Natural killer cell treated with Interleukin-12 subunit alpha and Interleukin-12 subunit beta and Interleukin-15 and Interleukin-18, amount 100 ng/mL, for 72 hours (primary cell): ENCODE measurements at places on chromosomes 13 and 19. TPM values are rescaled to one million over a fixed set of nuclear protein-coding genes. Genes with fewer than 3 reads are reported as not detected.

The RXFP2 gene
- not detected for total RNA-seq

The KLK4 gene
- not detected for total RNA-seq

The ZNF345 gene
- 6.1 TPM for total RNA-seq

The APOE gene
- total RNA-seq, result 1.6 TPM

DNA sequence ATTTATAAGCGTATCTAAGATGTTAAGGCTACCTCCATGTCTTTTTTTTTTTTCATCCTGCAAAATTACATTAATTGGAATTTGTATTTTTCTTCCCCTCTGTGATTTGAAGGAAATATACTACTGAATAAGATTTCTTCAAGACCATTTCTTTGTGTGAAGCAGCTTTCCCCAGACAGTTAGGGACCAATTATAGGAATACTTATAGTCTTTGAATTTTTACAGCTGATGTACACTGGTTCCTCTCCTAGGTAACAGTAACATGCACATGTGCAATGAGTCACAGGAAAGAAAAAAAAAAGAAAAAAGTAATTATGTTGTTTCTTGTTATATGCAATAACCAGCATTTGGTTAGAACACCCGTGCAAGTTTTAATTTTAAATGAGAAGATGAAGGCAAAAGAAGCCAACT, 82.0 kb downstream of the PCDH9 start:
- DNase-seq, result no peak
- H3K27me3 ChIP-seq, result no peaks in the 10 kb centered on the region
- H3K4me1 ChIP-seq, result no peaks in the 10 kb centered on the region
- no peak overlapping the region for H3K4me3 ChIP-seq
- no peak overlapping the region for H3K27ac ChIP-seq

The PRX gene
- total RNA-seq, result 0.48 TPM

GRCh38 chr19:37466798-37467607, at the start of gene ZNF569:
ZNF569 (minus strand) TSS chr19:37467444; CDS start chr19:37444921, 22,523 bp downstream.
- H3K4me3 ChIP-seq, result peak within 1 kb of the TSS; percentile 97
- H3K36me3 ChIP-seq, result peaks cover 27% of the 10 kb centered on the region
- DNase-seq, result peak; percentile 92
- peaks cover 28% of the 10 kb centered on the region for H3K4me1 ChIP-seq
- H3K27ac ChIP-seq, result peak within 1 kb of the TSS; percentile 91
- H3K27me3 ChIP-seq, result no peaks in the 10 kb centered on the region

The CEACAM8 gene
- total RNA-seq, result not detected

DNA sequence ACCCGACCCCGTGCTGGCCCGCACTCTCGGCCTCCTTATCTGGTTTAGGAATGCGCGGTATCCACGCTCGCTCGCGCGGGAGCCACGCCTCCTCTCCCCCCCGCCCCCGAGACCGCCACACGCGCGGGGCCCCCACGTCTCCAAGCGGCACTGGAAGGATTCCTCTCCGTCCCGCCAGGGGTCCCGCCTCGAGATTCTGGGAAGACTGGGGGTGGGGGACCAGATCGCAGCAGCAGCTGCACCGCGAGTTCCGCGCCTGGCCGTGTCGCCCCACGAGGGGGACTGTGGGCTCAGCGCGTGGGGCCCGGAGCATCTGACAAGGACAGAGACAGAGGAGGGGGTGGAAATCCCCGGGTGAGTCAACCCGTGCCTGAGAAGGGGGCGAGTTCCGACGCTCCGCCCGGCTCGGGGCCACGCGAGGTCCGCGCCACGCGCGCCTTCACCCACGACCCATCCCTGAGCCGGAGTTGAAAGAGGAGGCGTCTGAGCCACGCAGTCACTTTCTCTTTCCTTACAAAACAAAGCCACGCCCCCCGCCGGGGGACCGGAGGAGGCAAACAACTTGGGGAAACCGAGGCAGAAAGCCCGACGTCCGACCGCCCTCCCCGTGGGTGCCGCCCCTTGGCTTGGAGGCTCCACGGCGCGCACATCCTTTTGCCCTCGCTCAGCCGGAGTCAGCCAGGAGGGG, 814 bp downstream of the S1PR2 start:
- peak overlapping the region; percentile 83 for H3K4me3 ChIP-seq
- peak; percentile 73 for DNase-seq
- peaks cover 19% of the 10 kb centered on the region for H3K4me1 ChIP-seq
- peak overlapping the region; percentile 50 for H3K27ac ChIP-seq
- H3K36me3 ChIP-seq, result no peaks in the 10 kb centered on the region

GRCh38 chr19:17512574-17512939, 1.1 kb downstream of the PGLS start:
- peaks cover 9% of the 10 kb centered on the region for H3K36me3 ChIP-seq
- H3K4me1 ChIP-seq, result peaks cover 32% of the 10 kb centered on the region
- H3K27ac ChIP-seq, result peak overlapping the region; percentile 87
- H3K27me3 ChIP-seq, result no peaks in the 10 kb centered on the region

The PTBP1 gene
- total RNA-seq, result 619 TPM

DNA sequence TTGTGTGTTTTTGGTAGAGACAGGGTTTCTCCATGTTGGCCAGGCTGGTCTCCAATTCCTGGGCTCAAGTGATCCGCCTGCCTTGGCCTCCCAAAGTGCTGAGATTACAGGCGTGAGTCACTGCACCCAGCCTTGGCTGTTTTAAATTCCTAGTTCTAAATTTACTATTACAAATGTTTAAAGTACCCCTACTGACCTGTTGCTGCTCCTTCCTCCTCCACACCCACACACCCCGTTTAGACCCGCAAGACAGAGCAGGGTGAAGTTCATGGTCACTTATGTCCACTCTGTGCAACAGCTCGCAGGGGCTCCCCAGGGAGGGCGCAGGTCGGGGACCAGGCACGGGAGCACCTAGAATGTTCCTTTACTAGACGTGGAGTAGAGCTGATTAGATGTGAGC, 28.7 kb downstream of the TMEM161A start:
- DNase-seq, result no peak
- H3K4me3 ChIP-seq, result no peak overlapping the region
- no peaks in the 10 kb centered on the region for H3K36me3 ChIP-seq
- H3K27ac ChIP-seq, result no peak overlapping the region
- no peaks in the 10 kb centered on the region for H3K27me3 ChIP-seq

DNA sequence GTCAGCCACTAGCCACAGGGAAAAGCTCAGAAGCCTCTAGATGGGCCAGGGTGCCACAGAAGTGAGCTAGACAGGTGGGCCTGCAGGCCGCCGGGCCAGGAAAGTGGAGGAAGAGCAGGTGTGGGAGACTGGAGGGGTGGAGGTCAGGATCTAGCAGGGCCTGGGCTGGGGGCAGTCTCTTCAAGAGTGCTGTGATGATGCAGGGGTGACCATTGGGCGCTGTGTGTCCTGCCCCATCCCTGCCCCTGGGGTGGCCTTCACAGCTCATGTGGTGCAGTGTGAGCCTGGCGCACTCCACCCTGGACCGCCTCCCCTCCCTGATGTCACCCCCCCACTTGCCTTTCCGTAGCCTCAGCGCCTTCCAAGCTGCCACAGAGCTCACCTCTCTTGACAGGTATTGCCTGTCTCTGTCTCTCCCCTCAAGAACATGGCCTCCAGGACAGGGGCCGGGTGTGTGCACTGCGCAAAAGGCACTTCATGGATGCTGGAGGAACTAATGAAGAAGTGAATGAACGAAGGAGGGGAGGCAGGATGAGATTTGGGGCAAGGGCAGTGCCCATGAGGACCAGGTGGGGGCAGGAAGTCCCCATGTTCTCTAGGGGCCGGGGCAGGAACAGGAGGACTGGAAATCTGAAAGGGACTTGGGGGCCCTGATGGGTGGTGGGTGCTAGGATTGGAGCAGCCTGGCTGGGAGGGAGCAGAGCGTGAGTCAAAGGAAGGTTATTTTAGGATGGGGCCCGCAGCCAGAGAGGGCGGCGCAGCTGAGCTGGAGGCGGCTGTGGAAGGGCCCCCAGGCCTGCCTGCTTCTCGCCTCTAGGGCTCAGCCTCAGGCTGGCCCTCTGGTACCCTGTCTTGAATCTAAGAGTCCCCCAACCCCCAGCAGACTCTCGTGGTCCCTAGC, 6.6 kb downstream of the SSBP4 start:
- H3K36me3 ChIP-seq, result no peaks in the 10 kb centered on the region
- no peak for DNase-seq
- H3K4me1 ChIP-seq, result peaks cover 34% of the 10 kb centered on the region
- H3K27me3 ChIP-seq, result no peaks in the 10 kb centered on the region

GRCh38 chr13:42039946-42040729, 8.3 kb upstream of the DGKH start:
- peaks cover 6% of the 10 kb centered on the region for H3K36me3 ChIP-seq
- peaks cover 45% of the 10 kb centered on the region for H3K27me3 ChIP-seq
- peak overlapping the region; percentile 85 for H3K4me3 ChIP-seq
- peak overlapping the region; percentile 34 for H3K27ac ChIP-seq
- peaks cover 26% of the 10 kb centered on the region for H3K4me1 ChIP-seq

GRCh38 chr19:38162632-38163031, 61.4 kb downstream of the DPF1 start:
- no peak overlapping the region for H3K4me3 ChIP-seq
- no peaks in the 10 kb centered on the region for H3K27me3 ChIP-seq
- no peak overlapping the region for H3K27ac ChIP-seq
- H3K4me1 ChIP-seq, result no peaks in the 10 kb centered on the region
- DNase-seq, result no peak

The KIR2DL4 gene
- 4.2 TPM for total RNA-seq

DNA sequence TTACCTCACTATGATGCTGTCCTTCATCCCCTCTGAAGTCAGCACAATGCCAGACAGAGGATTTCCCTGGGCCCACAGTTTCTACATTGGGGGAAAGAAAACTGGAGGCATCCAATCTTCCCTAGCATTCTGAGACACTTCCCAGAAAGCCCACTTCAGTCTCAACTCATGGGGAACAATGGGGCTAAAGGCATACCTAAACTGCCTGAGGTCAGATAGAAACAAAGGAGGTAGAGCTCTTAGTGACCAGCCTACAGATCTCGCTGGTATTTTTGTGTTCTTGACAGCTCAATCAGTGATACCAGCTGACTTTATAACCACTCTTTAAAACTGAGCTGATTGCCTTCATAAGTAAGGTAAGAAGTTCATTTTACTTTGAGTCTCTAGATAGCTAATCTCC, 881.0 kb upstream of the GPC6 start:
- no peaks in the 10 kb centered on the region for H3K27me3 ChIP-seq
- no peak overlapping the region for H3K4me3 ChIP-seq
- H3K27ac ChIP-seq, result no peak overlapping the region
- H3K36me3 ChIP-seq, result no peaks in the 10 kb centered on the region
- H3K4me1 ChIP-seq, result no peaks in the 10 kb centered on the region

- H3K4me1 ChIP-seq, result no peaks in the 10 kb centered on the region
- H3K27me3 ChIP-seq, result peaks cover 35% of the 10 kb centered on the region
- no peak for DNase-seq
- no peak overlapping the region for H3K27ac ChIP-seq
Observed at GRCh38 chr13:112616586-112617362, 28.8 kb upstream of the TUBGCP3 start.

The ZNF486 gene
- total RNA-seq, result 8.9 TPM

DNA sequence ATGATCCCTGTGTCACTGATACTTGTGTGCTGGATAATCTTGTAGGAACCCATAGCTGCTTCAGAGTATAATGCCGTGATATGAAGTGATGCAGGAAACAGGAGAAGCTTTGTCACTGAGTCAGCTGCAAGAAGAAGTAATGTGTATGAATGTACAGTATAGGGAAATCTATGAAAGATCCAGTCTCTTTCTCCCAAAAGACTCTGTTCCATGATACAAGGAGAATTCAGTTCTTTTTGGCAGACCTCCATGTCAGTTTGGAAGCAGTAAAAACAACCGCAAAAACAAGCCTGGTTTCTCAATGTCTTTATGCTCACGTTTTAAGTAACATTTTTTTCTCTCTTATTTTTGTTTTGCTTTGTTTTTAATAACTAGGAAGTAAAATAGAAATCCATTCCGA, 33.9 kb downstream of the PCDH17 start:
- H3K27ac ChIP-seq, result no peak overlapping the region
- DNase-seq, result no peak
- H3K27me3 ChIP-seq, result no peaks in the 10 kb centered on the region
- H3K4me3 ChIP-seq, result no peak overlapping the region
- peaks cover 16% of the 10 kb centered on the region for H3K36me3 ChIP-seq

- no peak for DNase-seq
- H3K27me3 ChIP-seq, result peaks cover 2% of the 10 kb centered on the region
- no peak overlapping the region for H3K27ac ChIP-seq
- no peaks in the 10 kb centered on the region for H3K4me1 ChIP-seq
Observed at GRCh38 chr13:40460116-40460515, 206.3 kb downstream of the FOXO1 start.

DNA sequence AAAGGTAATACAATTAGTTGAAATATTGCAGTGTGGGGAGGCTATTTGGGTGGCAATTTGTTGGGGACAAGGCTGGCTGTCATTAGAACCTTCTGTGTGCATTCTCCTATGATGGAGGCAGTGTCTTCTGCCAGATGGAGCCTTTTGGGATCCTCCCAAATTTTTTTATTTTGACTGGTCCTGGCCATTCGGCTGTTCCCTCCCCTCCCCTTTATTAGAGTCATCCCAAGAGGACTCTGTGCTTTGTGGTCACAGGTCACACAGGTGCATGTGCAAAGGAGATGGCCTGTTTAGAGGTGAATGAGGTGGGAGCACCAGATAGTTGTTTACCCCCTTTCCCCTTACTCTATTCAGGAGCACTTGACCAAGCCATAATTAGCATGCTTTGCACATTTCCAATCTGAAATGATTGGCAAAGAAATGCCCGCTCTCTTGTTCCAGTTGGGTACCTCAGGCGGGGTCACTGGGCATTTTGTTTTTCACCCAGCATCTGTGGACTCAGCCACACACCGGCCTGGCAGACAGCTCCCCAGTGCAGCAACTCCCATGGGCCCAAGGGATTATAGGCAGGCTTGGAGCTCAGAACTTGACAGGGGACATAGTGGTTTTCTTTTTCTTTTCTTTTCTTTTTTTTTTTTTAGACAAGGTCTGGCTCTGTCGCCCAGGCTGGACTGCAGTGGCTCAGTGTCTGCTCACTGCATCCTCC, 19.8 kb downstream of the GATAD2A start:
- H3K36me3 ChIP-seq, result no peaks in the 10 kb centered on the region
- H3K27ac ChIP-seq, result no peak overlapping the region
- H3K27me3 ChIP-seq, result no peaks in the 10 kb centered on the region
- DNase-seq, result no peak
- peaks cover 57% of the 10 kb centered on the region for H3K4me1 ChIP-seq
- H3K4me3 ChIP-seq, result no peak overlapping the region

The LILRA1 gene
- total RNA-seq, result not detected

- peaks cover 56% of the 10 kb centered on the region for H3K4me1 ChIP-seq
- peak; percentile 59 for DNase-seq
- H3K36me3 ChIP-seq, result peaks cover 30% of the 10 kb centered on the region
- H3K4me3 ChIP-seq, result peak overlapping the region; percentile 98
- H3K27me3 ChIP-seq, result no peaks in the 10 kb centered on the region
Observed at GRCh38 chr19:47110521-47111005, 3.0 kb downstream of the ZC3H4 start.

- H3K27me3 ChIP-seq, result peaks cover 13% of the 10 kb centered on the region
- no peak overlapping the region for H3K27ac ChIP-seq
- no peak for DNase-seq
- H3K36me3 ChIP-seq, result peaks cover 25% of the 10 kb centered on the region
- H3K4me1 ChIP-seq, result no peaks in the 10 kb centered on the region
Observed at GRCh38 chr13:33007237-33007636, 9.0 kb upstream of the KL start.

The IZUMO4 gene
- 5.7 TPM for total RNA-seq

The C2CD4C gene
- total RNA-seq, result not detected

The ZNF700 gene
- 21.6 TPM for total RNA-seq

The SHC2 gene
- total RNA-seq, result not detected
